Thymus (tissue), 14 donors: ENCODE measurements at places on chromosomes 1 and 21. TPM values are rescaled to one million over a fixed set of nuclear protein-coding genes. Genes with fewer than 3 reads are reported as not detected.

Gene KLHDC8A
- polyA plus RNA-seq, result 0.50 TPM

Gene PRKAB2
- 10.1 TPM for polyA plus RNA-seq

Gene FCRL5
- 8.1 TPM for polyA plus RNA-seq

Gene AKT3
- 14.5 TPM for polyA plus RNA-seq

Gene TAS1R1
- not detected for polyA plus RNA-seq

Gene CRNN
- 0.43 TPM for polyA plus RNA-seq

Gene NBPF20
- polyA plus RNA-seq, result 1.6 TPM

Gene DNM3
- polyA plus RNA-seq, result 1.9 TPM

Gene FGGY
- 25.3 TPM for polyA plus RNA-seq

Gene BLACAT1
- polyA plus RNA-seq, result 0.14 TPM

Gene KDM5B
- 32.0 TPM for polyA plus RNA-seq

Gene UBL4B
- polyA plus RNA-seq, result 0.11 TPM

Gene FAM78B
- polyA plus RNA-seq, result 0.48 TPM

Gene HRNR
- 0.14 TPM for polyA plus RNA-seq

Gene AMY1B
- 1.2 TPM for polyA plus RNA-seq

Gene LCE3E
- polyA plus RNA-seq, result 6.2 TPM

Gene PDPN
- polyA plus RNA-seq, result 11.8 TPM

Gene BTG2
- polyA plus RNA-seq, result 171 TPM

Gene ALX3
- polyA plus RNA-seq, result 0.16 TPM

Gene CBR3
- 9.1 TPM for polyA plus RNA-seq

Gene FMO2
- polyA plus RNA-seq, result 5.5 TPM

Gene GPR3
- 0.37 TPM for polyA plus RNA-seq

Gene TNFSF4
- polyA plus RNA-seq, result 4.5 TPM

Gene COL24A1
- polyA plus RNA-seq, result 1.3 TPM

Gene IGSF3
- polyA plus RNA-seq, result 6.4 TPM

Gene TIAM1
- 25.8 TPM for polyA plus RNA-seq

Gene PALMD
- polyA plus RNA-seq, result 21.2 TPM

Gene ZNF593OS
- 0.87 TPM for polyA plus RNA-seq

Gene CAPN9
- polyA plus RNA-seq, result 0.46 TPM

Gene MRPS6
- polyA plus RNA-seq, result 81.8 TPM

Gene LCE1C
- polyA plus RNA-seq, result 3.0 TPM

Gene SLC16A4
- polyA plus RNA-seq, result 2.8 TPM

Gene CELA3A
- polyA plus RNA-seq, result 5.2 TPM

Gene KCNA2
- polyA plus RNA-seq, result 0.50 TPM

Gene E2F2
- 2.0 TPM for polyA plus RNA-seq

Gene RIMS3
- polyA plus RNA-seq, result 2.1 TPM

Gene MMP23B
- 2.7 TPM for polyA plus RNA-seq

Gene ANKRD65
- 16.0 TPM for polyA plus RNA-seq

Gene TNN
- polyA plus RNA-seq, result 0.27 TPM

Gene HSPB7
- polyA plus RNA-seq, result 9.5 TPM

Gene SYT14
- polyA plus RNA-seq, result 0.16 TPM
